NCI-H1436 (cell line): ENCODE measurements at places on chromosomes 7 and 10.

DNA sequence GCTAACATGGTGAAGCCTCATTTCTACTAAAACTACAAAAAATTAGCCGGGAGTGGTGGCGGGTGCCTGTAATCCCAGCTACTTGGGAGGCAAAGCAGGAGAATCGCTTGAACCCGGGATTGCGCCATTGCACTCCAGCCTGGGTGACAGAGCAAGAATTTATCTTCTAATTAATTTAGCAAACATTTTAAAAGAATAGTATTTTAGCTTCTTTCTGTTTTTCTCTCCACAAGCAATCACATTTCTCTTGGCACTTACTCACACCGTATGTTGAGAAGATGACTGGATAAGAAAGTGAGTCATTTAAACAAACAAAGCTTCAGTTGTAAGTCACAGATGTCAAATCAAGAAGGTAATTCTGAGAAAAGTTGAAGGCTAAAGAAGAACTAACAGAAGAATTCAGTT is 264.0 kb downstream of the ARL4A start:
- DNase-seq: no peak

- no peak for DNase-seq
Observed at GRCh38 chr10:30986053-30986555, 45.6 kb downstream of the ZNF438 start.

DNA sequence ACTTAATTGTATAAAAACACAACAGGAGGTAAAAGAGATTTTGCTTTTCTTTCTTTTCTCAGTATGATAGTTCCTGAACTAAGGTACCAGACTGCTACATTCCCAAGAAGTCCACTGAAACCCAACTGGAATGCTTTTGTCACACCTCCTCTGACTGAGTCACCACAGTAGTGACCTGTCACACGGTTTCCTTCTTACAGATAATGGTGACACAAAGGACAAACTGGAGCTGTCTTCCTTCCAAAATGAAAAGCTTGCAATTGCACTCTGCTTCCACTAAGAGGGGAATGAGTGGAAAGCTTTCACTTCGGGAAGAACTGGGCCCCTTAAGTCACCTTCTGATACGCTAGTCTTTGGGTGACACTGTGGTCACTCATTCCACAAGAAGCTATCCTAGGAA is 122.2 kb downstream of the KMT2E start:
- no peak for DNase-seq

GRCh38 chr10:92792661-92793060 is 55.7 kb upstream of the EXOC6 start:
- no peak for DNase-seq

DNA sequence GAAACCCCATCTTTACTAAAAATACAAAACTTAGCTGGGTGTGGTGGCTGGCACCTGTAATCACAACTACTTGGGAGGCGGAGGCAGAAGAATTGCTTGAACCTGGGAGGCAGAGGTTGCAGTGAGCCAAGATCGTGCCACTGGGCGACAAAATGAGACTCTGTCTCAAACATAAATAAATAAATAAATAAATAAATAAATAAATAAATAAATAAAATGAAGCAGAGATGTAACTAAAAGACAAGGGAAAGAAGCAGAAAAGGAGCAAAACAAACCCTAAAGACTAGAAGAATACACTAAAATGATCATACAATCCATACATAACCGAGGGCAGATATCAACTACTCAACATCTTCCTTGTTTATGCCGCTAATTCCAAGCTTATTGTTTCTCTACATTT is 209.8 kb downstream of the TYW1 start:
- DNase-seq: no peak

- DNase-seq: no peak
Observed at GRCh38 chr10:46524472-46525176, 31.8 kb downstream of the GPRIN2 start.

DNA sequence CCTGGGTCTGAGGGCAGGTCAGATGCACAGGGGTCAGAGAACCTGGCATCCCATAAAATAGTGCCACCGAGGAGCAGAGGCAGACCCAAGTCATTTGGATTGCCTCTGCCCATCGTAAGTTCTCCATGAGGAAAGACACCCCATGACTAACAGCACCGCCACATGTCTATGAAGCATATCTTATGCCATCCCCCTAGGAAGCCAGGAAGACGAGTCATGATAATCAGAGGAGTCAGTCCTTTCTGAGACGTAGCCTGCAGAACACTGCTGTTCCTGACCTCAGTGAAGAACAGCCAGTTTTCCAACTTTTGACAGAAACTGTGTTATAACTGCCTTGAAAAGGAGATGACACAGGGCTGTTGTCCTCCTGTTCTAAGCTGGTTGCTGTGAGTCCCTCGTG is 51.2 kb downstream of the INSYN2A start:
- DNase-seq: no peak

DNA sequence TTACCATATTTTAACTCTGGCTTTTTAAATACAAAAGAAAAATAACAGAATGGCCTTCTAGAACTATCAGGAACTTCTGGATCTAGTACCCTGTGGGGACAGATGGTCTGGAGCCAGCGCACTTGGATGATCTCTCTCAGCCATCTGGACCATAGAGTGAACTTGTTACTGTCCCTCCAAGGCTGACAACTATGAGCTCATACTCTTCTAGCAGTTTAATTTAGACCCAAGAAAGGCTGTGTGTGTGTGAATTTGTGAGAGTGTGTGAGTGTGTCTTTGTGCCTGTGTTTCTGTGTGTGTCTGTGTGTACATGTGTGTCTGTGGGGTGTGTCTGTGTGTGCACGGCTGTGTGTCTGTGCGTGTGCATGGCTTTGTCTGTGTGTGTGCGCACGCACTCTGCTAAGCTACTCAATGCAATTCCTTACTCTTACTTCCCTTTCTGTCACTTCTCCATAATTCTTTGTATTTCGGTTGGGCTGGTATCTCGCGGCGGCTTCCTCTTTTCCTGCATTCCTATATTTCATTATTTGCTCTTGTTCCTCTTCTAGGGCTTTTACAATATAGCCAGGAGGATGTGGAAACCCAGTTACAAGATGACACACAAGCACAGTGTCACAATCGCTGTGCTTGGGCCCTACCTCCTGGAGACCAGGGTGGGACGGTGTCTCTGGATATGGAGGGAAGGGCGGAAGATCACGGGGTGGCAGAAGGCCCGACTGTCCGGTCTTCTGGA is 51.9 kb downstream of the IKZF1 start:
- DNase-seq: no peak

DNA sequence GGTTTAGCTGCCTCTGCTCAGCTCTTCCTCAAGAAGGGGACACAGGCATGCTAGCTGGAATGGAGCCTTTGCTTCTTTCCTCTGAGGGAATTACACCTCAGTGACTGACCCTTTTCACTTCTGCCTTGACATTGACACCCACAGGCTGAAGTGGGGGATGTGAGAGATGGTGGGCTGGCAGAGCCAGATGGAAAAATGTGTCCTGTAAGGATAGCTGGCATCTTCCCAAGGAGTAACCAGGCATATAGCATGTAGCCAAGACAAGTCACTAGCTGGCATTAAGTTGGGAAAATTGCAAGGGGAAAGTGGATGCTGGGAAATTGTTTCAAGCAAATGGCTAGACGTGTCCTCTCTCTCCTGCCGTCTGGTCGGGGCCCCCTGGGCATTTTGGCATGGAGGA is 19.9 kb downstream of the STMP1 start:
- DNase-seq: no peak

DNA sequence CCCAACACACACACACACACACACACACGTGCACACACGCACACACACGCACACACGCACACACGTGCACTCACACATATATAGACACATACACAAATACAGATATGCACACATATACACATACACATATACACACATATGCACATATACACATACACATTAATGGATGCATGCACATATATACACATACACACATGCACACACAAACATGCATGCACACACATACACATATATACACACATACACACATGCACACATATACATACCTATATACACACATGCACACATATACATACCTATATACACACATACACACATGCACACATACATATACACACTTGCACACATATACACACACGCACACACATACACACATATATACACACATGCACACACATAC is 312.4 kb upstream of the PFKP start:
- no peak for DNase-seq

GRCh38 chr7:2247141-2247995 is 5.3 kb downstream of the NUDT1 start:
- DNase-seq: no peak

DNA sequence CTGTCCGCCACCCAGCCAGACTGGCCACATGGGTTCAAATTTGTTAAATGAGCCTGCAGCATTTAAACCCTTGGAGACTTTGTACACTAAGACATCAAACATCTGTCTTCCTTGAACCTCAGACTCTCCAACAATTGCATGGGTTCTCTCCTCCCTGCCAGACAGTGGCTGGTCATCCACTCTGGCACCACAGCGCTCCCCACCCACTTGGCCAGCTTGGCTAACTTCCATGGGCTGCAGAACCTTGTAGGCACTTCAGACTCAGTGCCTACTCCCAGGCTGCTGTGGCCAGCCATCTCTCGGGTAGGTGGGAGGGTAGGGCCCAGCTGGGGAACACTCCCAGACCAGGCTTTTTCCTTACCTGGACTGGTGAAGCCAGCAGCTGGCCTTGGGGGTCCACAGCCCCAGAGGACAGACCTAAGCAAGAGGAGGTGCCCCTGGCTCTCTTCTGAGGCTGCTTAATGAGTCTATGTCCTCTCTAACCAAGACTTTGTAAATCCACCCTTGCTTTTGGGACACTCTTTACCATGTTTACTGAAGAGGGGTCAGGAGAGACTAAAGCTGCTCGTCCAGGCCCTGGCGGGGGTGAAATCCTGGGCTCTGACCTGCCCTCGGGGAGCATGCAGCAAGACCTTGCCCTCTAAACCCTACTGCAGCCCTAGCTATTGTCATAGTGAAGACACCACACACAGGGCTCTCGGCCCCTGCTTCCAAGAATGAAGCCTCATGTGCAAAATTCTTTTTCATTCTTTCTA is 82.7 kb downstream of the ARHGAP22 start:
- DNase-seq: no peak

DNA sequence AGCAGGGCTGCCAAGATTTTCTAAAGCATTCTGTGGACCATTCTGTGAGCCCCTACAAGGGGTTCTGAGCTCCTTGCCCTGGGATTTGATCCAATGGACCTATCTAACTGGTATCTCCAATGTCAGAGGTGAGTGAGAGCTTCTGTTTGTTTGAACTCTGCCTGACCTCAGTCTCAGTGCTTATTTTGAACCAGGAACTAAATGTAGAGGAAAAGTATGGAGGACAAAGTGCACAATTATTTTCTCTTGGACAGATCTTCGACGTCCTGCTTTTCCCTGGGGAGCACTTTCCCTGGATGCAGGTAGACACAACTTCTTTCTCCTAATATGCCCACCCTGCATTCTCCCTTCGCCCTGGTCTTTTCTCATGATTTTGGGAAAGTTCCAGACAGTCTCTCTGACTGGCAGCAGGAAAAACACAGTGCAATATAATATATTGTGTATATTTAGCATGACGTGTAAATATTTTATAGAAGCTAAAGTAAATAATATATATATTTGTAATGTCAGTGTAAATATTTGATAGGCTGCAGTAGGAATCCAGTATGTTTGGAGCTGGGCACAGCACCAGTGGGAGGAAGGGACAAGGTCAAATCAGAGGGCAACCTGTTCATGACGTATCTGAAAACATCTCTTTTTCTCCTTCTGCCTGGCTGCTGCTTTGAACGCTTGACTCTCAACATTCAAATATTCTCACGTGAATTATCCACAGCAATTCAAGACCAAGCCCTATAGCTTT is 184.0 kb upstream of the LYZL1 start:
- no peak for DNase-seq

- no peak for DNase-seq
Observed at GRCh38 chr7:127290116-127290655, 37.4 kb upstream of the GRM8 start.

DNA sequence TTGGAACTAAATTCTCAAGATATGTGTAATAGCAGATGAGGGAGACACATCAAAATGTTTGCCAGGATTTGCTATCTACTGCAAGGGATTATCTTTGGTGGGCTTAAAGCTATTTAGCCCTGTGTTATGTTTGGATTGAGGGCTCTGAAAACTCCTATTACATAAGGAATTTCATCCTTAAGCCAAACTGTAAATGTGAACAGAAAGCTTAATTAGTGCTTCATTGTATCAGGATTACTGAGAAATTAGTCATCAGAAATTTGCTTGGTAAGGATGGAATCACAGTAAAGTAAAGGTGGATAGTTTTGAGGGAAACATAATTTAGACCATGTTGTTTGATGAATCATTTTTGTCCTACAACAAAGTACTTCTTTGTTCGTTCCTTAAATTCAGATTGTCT is 8.3 kb downstream of the ANKRD7 start:
- no peak for DNase-seq

- DNase-seq: no peak
Observed at GRCh38 chr7:29609162-29610037, 45.8 kb downstream of the PRR15 start.

GRCh38 chr10:128596906-128597305 is 470.7 kb upstream of the MKI67 start:
- no peak for DNase-seq

GRCh38 chr7:40899151-40899550 is 764.3 kb downstream of the SUGCT start:
- no peak for DNase-seq

- no peak for DNase-seq
Observed at GRCh38 chr7:44099669-44100068, 4.5 kb upstream of the AEBP1 start.

GRCh38 chr10:69362471-69362954 is 54.2 kb downstream of the TACR2 start:
- no peak for DNase-seq

GRCh38 chr7:3007696-3008095 is 36.0 kb downstream of the CARD11 start:
- DNase-seq: no peak

GRCh38 chr10:121059351-121059750 is 208.2 kb downstream of the WDR11 start:
- DNase-seq: no peak
